ENCODE measurements at places on chromosomes 5 and 9. TPM values are rescaled to one million over a fixed set of nuclear protein-coding genes. Genes with fewer than 3 reads are reported as not detected.

DRD1 gene
- not detected for total RNA-seq

SPEF2 gene
- total RNA-seq: 5.1 TPM

- no peak for DNase-seq
Measured at GRCh38 chr5:146890066-146890465, 11.5 kb upstream of the PPP2R2B start.

GRCh38 chr9:70987986-70988385 is 133.4 kb downstream of the TRPM3 start:
- DNase-seq: no peak

DNA sequence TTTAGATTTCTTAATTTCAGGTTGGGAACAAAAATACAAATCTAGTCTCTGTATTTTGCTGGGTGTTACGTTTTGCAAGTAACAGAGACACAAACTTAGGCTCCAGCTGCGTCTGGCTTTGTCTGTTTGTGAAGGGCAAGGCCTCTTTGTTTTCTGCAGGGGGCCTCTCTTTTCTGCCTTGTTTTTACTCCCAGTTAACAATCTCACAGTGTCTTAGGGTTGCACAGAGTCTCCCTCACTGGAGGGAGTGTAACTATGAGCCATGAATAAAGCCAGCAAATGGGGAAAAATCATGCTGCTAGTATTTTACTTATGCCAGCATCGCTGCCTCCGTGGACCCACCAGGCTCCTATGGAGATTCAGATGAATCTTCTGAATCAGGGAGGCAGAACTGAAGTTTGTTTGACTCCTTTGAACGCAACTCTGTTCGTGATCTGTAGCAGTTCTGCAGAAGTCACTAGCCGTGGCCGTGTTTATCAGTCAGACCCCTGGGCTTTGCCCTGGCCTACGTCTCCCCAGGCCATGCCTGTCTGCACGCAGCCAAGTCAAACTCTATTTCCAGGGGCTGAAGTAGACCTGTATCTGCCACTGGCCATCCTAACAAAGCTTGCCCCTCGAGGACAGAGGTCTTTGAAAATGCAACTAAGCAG is 77.2 kb downstream of the ATP10B start:
- DNase-seq: no peak
